ENCODE measurements at places on chromosomes 16 and 17.
A peak's percentile ranks its signal among the peaks of the same experiment; 100 is the strongest.

DNA sequence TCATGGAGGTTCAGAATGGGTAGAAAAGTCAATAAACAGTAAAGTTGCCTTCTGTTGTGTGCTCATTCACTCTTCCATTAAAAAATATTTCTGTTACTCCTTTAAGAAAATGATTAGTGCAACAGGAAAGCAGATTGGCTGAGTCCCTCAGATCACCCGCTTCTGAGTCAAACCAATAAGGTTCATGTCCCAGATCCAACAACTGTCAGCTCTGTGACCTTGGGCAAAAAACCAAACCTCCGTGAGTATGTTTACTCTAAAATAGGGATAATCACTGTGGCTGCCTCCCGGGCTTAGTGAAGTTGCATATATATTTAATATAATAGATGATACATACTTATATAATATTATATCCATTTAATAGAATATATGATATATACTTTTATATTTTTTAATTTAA lies 698.5 kb upstream of the RBFOX1 start:
- no peak for DNase-seq

- DNase-seq = peak; percentile 81
These were observed 262.6 kb downstream of the PRKCA start for GRCh38 chr17:66564992-66565465.

DNA sequence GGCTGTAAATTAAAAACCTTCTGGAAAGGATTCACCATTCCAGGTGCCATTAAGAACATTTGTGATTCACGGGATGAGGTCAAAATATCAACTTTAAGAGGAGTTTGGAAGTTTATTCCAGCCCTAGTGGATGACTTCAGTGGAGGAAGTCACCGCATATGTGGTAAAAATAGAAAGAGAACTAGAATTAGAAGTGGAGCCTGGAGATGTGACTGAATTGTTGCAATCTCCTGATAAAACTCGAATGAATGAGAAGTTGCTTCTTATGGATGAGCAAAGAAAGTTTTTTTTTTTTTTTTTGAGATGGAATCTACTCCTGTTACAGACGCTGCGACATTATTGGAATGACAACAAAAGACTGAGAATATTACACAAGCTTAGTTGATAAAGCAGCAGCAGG lies 26.7 kb downstream of the CCL4 start:
- no peak for DNase-seq

- peak; percentile 52 for DNase-seq
These were observed 260.7 kb upstream of the CA10 start for GRCh38 chr17:52419229-52419641.

- no peak for DNase-seq
These were observed 82.3 kb upstream of the LHX1 start for GRCh38 chr17:36854982-36855381.
